ENCODE measurements at places on chromosomes 11 and 22.

DNA sequence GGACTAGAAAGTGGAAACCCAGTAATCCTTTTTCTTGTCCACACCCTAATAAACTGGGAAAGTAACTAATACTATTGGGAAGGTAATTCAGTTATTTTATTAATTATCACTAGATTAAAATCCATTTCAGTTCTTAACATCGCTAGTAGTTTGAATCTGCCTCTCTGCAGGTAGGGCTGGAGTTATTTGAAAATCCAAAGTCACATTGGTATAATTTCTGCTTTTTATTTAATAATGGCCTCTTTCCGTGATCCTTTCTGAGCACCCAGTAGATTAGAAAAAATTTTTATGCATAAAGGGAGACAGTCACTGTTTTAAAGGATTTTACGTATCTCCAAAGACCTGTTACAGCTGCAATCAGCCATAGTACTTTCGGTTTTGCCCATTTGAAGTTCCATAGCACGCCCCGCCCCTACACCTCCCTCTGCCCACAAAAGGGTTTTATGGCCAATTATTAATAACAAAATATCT is 605 bp upstream of the COPB1 start:
- peak; percentile 13 for DNase-seq

DNA sequence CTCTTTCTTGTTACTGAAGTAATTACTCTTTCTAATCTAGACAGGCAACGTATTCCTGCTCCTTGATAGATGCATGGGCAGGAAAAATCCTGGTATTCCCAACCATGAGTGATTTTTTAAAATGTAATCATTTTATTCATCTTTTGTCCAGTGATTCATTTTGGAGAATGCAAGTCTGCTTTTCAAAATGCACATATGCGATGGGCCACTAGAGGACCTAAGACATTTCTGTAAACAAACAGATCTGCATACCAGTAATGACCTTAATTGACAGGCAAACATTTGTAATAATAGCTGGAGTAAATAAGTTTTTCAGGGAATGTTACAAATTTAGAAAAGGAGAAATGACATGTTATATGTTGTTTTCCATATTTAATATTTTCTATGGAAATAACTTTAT is 1167.6 kb downstream of the JRKL start:
- DNase-seq = no peak

DNA sequence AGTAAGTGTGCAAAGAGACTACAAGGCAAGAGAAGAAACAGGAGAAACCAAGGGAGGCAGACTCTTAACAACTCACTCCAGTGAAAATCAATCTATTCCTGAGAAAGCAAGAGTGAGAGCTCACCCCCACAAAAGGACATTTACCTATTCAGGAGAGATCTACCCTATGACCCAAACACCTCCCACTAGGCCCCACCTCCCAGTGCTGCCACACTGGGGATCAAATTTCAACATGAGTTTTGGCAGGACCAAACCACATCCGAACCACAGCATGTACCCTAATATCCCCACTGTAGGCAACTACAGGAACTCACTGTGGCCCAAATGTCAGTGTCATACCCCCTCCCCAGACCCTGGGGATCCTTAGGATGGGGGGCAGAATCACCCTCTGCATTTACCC is 526.2 kb upstream of the B3GAT1 start:
- DNase-seq = no peak

DNA sequence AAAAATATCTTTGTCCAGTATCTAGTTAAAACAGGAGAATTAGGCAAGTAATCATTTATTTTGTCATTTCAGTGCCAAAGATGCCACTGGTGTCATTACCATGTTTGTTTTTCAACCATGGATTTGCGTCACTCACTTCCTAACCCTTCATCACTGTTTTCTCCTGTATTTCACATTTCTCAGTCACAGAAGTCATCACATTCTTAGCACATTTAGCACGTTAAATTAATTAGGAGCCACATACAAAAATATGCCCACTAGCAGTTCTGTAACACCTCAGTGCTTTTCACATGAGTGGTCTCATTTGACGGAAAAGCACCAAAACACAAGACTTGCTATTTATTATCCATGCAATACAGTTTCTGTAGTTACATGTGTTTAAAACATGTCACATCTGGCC is 546.0 kb downstream of the METTL15 start:
- no peak for DNase-seq

DNA sequence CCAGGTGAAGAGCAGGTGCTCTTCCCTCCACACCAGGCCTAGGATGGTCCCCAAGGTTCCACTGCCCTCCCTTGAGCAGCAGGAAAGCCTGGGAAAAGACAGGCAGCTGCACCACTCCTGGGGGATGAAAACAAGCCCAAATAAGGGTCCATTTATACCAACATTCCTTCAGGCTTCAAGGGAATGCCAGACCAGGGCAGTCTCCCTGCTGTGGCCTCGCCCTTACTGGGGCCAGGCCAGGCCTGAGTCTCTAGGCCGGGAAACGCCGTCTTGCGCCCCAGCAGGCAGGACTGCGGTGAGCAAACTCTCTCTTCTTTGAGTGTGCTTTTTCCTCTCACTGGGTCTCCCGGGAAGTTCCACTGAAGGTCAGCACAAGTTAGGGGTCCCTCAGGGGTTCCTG is 443.5 kb downstream of the SOX6 start:
- no peak for DNase-seq

DNA sequence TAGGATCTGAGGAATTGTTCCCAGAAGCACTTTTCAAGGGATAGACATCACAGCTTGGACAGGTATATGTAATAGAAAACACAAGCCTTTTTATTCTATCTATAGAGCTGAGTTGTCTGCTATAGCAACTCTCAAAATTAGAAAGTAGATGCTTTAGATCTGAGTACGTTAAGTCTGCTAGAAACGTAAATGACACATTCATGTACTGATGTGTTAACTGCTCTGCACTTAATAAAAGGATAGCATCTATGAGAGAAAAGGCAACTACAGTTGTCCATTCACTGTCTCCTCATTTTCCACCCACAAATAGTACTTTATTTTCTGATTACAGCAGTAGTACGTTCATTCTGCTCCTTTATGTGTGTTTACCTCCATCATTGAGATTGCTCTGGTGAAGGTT is 6.0 kb upstream of the STT3A start:
- DNase-seq = no peak

DNA sequence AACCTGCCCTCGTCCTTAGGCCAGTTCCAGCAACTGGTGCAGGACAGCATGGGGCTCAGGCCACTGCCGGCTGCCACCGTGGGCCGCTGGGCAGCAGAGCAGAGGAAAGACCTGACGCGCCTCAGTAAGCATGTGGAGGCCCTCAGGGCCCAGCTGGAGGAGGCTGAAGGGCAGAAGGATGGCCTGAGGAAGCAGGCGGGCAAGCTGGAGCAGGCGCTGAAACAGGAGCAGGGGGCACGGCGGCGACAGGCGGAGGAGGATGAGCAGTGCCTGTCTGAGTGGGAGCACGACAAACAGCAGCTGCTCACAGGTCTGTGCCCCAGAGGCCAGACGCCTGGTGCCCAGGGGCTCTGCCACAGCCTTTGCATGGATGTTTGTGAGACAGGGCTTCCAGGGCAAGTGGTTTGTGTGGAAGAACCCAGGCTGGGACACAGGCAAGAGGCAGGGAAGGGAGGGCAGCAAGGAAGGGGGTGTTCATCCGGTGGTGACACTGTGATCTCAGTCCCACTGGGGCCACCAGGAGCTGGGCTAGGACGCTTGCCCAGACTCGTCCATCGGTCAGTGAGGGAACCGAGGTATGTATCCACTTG is 13.9 kb downstream of the CCDC157 start:
- peak; percentile 56 for DNase-seq

DNA sequence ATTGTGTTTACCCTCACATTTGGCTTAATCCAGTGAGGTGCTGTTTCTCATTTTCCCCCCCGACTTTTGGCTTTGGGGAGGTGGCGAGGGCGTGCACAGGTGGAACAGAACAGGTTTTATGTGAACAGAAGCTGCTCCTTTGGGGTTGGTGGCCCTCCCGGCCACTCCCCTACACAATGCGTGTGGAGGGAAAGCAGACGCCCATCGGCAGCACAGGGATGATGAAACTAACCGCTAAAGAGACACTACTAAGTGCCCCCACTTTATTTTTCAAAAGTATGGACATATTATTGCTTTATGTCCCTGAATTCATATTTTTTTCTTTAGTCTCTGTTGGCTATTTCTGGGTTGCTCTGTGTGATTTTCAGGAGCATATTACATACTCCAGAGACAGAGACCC is 160.9 kb downstream of the ENTHD1 start:
- DNase-seq = no peak

GRCh38 chr22:29128891-29129807 is 56.3 kb downstream of the KREMEN1 start:
- DNase-seq = peak; percentile 45

GRCh38 chr11:86245369-86246292 is 1.1 kb downstream of the EED start:
- DNase-seq = peak; percentile 14

GRCh38 chr22:37232140-37232998 is 11.7 kb downstream of the RAC2 start:
- no peak for DNase-seq
